Posterior vena cava (tissue), 2 donors: ENCODE measurements at places on chromosomes 11 and 22.

DNA sequence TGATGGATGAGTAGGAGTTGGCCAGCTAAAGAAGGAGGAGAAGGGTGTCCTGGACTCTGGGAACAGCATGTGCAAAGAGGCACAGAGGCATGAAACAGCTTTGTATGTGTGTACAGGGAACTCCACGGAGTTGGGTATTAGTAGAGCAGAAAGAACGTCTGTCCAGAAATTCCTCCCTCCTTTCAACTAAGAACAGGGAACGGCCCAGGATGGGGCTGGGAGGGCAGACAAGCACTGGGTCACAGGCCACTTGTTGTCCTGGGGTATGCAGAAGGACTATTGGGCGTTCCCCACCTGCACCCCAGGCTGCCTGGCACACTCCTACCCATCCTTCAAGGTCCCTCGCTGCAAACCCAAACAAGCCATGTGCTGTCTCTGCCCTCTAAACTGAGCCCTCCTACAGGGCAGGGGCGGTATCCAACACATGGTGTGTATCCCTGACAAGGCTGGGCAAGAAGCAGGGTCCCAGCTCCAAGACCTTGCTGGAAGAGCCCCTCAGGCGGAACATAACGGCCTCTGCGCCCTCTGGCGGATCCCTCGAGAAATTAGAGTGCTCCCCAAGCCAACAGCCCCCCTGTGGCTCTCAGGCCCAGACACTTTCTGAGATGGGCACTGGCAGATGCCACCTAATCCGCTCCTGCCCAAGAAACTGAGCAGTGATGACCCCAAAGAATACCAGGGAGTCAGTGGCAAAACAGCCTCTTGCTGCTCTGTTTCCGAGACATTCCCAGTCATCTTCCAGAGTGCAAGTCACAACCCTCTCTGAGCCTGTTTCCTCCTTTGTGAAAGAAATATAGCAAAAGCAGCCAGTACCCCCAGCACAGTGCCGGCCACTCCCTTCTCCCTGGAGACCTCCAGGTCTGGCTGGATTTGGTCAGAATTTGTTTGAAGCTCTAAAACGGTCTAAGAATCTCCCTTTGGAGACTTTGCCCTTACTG is 1.6 kb upstream of the ELFN2 start:
- no peak for DNase-seq

GRCh38 chr11:3001496-3001895 is 9.4 kb upstream of the NAP1L4 start:
- peak; percentile 73 for DNase-seq

GRCh38 chr11:117410861-117411710 is 83.4 kb downstream of the CEP164 start:
- peak; percentile 54 for DNase-seq

DNA sequence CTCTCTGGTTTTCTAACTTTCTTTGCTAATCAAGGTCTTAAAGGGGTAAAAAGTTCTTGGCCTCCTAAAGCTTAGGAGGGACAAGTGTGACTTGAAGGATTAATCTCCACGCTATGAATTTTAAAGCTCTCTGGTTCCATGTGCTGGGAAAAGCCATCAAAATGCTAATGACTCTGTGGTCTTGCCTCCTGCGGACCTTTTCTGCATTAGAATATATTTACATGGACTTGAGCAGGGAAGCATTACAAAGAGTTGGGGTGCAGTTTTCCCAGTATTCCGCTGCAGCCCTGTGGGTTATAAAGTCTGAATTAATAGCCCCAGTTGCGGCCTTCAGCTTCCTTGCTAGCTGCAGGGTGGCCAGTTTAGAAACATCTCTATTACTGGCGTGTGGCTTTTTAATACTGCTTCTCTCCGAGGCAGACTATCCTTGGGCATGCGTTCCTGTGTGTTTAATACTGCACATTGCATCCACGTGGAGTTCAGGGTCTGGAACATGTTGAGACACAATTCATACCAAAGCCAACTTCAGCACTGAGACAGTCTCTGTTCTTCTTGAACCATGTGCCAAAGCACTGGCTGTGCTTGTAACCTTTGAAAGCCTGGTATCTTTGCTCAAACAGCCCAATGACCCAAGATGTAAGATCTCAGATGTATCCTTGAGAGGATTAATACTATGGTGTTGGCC is 27.3 kb downstream of the TSPAN18 start:
- peak; percentile 8 for DNase-seq
